ENCODE measurements at places on chromosomes 12 and 14.

DNA sequence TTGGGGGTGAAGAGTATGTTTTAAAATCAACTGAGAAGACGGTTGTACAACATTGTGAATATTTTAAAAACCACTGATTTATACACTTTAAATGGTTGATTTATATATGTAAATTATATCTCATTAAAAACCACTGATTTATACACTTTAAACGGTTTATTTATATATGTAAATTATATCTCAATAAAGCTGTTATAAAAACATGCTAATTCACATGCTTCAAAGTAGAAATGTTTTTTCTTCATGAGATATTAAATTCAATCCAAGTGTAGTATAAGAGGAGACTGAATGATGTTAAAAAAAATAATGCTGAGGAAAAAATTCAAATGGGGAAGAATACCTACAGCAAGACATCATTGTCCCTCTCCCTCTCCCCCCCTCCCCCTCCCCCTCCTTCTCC lies 92.9 kb downstream of the ATXN2 start:
- DNase-seq = no peak

GRCh38 chr14:76129851-76130576 lies 21.7 kb upstream of the GPATCH2L start:
- DNase-seq = no peak

GRCh38 chr12:109868182-109869051 lies 11.9 kb downstream of the GLTP start:
- no peak for DNase-seq

DNA sequence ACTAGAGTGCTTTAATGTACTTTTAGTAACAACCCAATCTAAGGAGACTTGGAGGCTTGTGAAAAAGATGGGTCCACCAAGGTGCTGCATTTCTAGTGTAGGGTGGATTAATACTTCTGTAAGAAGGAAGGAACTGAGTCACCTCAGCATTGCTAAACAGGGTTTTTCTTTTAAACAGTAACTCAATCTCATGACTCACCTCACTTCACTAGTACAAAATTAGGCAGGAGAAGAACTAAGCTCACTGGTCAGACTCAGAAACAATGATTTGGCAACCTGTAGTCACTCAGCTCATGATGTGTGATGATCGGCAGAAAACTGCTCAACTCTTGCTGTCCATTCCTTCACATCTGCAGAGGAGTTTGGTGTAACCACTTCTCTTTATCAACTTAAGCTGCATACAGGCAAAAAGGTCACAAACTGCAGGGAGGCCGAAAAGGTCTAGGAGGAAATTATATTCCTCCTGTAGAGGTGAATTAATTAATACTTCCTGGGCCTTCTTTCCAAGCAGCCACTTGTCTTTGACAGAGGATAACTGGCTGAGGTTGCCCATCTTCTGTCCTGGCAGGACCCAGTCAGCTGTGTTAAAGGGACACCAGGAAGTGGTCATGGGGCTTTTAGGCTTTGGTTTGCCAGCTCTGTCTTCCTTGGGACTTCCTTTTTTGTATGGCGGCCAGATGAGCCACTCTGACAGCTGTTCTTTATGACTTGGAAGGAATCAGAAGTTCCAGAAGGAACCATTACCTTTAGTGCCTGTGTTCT lies 466.9 kb downstream of the FUT8 start:
- DNase-seq = peak; percentile 51

DNA sequence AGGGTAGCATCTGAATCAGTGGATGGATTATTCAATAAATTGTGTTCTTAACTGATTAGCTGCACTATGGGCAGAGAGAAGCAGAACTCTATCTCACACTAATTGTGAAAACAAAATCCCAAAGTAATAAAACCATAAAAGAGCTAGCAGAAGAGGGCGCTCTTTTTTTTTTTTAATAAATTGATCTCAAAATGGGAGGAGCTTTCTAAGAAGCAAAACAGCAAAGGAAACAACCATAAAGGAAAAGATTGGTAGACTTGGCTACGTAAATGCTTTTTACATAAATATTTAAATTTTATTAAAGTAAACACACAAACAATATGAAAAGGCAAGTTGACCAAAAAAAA lies 1.5 kb upstream of the TM7SF3 start:
- peak; percentile 22 for DNase-seq

GRCh38 chr14:89279649-89280232 lies 137.3 kb downstream of the FOXN3 start:
- DNase-seq = no peak

GRCh38 chr12:39620659-39621658 lies 1.4 kb upstream of the ABCD2 start:
- DNase-seq = no peak

- no peak for DNase-seq
Observed at GRCh38 chr14:102878174-102878969, 44.1 kb upstream of the AMN start.

DNA sequence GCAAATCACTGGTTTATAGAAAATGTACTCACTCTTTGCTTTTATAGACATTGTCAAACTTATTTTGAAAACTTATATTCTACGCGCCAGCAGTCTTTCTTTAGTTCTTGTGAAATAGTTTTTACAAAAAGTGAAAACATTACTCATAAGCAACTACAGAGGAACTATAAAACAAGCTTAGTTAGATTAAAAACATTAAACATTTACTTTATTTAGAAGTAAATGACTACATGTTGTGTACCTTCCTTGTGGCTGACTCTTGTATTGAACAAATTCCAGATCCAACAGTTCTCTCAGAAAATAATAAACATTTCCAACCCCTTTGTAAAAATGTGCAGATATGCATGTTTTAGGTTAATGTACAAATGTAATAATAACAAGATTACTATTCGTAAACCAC lies 198.5 kb downstream of the SOX5 start:
- DNase-seq = no peak

DNA sequence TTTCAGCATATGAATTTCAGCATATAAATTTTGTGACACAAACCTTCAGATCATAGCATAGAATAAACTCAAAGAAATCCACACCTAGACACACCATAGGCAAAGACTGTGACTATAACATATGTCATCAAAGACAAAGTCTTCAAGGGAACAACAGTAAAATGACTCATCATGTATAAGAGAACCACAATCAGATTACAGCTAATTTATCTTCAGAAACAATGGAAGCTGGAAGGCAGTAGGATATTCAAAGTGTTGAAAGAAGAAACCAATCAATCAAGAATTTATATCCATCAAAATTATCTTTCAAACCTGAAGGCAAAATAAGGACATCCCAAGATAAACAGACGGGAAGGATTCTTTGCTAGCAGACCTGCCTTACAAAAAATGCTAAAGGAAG lies 29.0 kb downstream of the DLK1 start:
- DNase-seq = peak; percentile 25

GRCh38 chr12:53258541-53259539 lies 9.3 kb upstream of the ESPL1 start:
- no peak for DNase-seq
